Left cardiac atrium (tissue), 4 donors: ENCODE measurements at places on chromosomes 4 and X.

DNA sequence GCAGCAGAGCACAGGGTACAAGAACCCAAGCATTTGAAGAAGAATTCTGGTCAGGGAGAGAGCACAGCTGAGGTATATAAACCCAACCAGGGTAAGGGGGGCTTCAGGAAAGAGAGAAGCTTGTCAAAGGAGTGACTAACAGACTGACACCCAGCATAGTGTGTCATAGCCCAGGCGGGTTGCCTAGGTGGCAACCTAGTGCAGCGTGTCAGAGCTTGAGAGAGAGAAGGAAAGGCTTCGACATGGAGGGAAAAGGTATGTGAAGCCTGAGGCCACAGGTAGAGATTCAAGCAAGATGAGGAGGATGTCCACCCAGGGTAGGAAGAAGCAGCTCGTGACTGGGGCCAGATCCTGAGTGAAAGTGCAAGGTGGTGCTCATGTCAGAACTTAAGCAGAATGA lies 8.5 kb upstream of the ANTXR2 start:
- no peak for DNase-seq

DNA sequence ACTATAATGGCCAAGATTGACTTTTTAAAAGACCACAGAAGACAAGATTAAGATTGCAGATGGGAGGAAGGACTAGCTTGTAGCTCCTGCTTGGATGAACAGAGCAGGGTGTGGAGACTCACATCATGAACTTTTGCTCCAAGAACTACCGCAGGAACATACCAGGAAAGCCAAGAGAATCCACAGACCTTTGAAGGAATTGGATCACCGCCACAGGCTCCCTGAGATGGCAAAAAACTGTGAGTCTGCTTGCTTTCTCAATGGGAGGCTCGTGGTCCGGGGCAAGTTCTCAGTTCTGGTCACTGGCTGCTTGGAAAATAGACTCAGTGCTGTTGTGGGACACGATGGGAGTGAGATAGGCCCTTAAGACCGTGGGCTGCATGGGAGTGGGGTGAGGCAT lies 276.6 kb downstream of the CCSER1 start:
- no peak for DNase-seq

GRCh38 chr4:8707045-8707781 lies 114.6 kb downstream of the CPZ start:
- DNase-seq = no peak

DNA sequence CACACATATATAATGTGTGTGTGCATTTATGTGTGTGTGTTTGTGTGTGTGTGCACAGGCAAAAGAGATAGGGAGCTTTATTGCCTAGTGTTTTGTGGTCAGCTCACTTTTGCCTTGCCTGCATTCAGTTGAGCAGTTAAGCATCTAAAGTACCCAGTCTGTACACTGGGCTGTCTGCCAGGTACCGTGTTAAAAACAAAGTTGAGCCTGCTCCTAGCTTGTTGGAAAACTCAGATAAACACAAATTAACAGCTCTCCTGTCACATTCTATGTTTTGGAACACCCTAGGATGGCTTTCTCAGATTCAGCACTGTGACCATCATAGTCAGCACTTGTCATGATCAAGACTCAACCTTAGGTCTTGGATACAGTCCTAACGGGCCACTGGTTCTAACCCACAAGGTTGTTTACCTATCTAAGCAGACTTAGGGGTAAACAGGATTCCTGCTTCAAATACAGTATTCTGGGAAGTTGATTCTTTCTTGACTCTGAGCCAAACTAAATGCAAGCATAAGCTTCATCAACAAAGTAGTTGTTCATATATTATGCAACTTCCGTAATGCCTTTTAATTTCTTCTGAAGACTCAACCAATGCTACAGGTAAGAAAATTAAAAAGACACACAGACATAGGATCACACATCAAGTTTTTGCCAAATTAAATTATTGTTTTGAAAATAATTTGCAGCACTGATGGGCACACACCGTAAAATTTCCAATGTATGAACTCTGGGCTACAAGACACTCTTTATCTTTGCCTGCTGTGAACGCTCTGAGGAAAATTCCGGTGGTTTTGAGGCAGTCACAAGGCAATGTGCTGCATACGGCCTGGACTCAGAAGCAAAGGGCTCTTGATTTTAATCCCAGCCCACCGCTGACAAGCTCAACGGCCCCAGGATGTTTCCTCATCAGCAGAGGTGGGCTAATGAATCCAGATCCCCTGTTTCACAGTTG lies 11.3 kb upstream of the CD99 start:
- no peak for DNase-seq

GRCh38 chrX:16466640-16467432 lies 183.1 kb upstream of the S100G start:
- DNase-seq = no peak

DNA sequence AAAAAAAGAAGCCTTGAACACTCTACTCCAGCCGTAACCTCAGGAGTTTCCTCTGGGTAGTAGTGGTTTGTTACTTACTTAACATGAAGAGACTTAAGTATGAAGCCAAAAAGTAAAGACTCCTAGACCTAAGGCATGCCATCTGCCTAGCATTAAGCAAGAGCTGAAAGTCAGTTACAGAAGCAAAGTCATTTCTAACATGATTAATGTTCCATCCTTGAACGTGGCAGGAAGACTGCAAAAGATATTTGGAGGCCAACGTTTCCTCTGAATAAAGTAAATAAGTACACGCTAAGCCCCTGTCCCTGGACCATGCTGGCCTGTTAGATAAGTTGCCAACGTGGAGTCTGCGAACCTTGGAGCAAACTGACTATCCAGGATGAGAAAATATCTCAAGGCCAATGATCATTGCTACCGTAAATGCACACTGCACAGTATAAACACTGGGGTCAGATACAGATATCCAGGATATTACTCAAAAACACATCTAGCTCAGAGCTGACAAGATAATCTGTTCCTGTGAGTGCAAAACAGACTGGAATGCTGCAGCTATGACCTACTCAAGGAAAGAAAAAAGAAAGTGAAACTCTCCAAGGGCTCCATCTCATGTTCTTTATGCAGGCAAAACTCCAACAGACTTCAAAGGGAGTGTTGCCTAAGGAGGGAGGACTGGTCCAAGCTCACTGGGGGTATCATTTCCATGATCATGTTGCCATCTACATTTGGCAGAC lies 255.8 kb downstream of the COL25A1 start:
- no peak for DNase-seq

GRCh38 chr4:173152104-173152503 lies 16.5 kb upstream of the GALNT7 start:
- no peak for DNase-seq
